ENCODE measurements at places on chromosomes 7 and 10.

- no peak for DNase-seq
Observed at GRCh38 chr10:24792638-24793037, 69.0 kb upstream of the ARHGAP21 start.

- DNase-seq, result no peak
Observed at GRCh38 chr10:89283025-89283935, 18.6 kb upstream of the IFIT2 start.

DNA sequence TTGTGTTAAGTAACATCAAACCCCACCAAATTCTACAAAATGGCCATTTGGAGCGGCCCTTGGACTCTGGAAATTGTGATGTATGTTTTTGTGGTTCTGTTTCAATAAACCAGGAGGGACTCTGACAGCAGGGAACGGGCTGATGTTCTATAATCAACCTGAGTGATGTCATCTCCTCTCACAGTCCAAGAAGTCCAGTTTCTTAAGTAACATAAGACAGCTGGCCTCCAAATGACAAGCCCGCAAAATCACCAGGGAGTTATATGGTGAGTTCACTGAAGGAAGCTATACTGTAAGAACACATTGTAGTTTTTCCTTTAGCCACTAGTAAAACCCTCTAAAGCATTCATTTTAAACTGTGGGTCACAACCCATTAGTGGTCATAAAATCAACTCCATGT is 34.0 kb downstream of the GOT1 start:
- DNase-seq, result no peak

- DNase-seq, result no peak
Observed at GRCh38 chr7:8384901-8385300, 48.5 kb upstream of the NXPH1 start.

DNA sequence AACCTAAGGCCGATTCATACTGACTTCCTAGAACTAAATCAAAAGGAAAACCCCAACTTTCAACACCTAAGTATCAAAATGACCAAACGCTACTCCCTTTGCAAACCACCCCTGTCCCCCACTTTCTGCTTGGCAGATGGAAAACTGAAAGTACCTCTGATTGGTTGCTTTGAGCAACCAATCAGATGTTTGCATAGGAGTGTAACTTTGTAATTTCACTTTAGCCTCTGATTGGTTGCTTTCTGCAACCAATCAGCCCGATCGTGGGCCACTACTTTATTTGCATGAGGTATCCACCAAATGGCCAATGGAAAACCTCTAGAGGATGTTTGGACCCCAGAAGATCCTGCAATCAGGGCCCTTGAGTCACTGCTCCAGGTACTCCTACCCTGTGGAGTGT is 12.3 kb upstream of the SNX10 start:
- DNase-seq, result peak; percentile 3

DNA sequence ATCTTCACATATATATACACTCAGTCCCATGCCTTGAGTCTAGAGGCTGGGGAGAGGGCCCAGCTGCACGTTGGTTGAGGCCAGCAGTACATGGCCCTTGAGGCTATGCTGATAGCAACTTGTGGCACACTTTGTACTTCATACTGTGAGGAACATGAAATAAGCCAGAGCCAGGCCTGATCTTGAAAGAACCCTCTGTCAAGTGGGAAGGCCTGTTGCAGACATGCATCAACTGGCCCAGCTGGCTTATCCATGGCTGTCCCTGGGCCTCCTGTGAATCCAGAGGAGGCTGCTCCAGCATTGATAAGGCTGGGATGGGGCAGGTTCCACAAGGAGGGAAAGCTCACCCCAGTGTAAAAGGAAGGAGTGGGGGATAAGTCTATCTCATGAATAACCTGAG is 140.4 kb downstream of the NRF1 start:
- no peak for DNase-seq
